ENCODE measurements at places on chromosomes 1 and 21. TPM values are rescaled to one million over a fixed set of nuclear protein-coding genes. Genes with fewer than 3 reads are reported as not detected.
A peak's percentile ranks its signal among the peaks of the same experiment; 100 is the strongest.

The IL20 gene
- not detected for total RNA-seq

The PRAMEF4 gene
- total RNA-seq = not detected

DNA sequence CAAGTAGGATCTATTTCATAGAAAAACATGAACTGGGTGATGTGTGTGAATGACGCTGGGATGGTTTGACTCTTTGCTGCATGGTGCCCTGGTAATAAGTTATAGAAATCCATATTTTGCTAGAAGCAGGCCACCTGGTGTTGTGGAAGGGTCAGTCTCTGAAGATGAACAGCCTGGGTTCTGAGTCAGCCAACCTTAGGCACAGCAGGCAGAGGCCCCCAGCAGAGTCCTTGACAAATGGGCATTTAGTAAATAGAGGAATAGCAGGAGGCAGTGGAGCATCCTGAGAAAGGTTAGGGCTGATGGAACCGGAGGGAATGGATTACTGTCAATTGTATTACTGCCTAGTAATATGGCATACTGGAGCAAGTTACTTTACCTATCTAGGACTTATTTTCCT lies 20.9 kb downstream of the FGGY start:
- no peaks in the 10 kb centered on the region for H3K36me3 ChIP-seq
- H3K4me3 ChIP-seq = no peak overlapping the region
- no peak overlapping the region for H3K27ac ChIP-seq
- H3K27me3 ChIP-seq = no peaks in the 10 kb centered on the region
- DNase-seq = no peak

DNA sequence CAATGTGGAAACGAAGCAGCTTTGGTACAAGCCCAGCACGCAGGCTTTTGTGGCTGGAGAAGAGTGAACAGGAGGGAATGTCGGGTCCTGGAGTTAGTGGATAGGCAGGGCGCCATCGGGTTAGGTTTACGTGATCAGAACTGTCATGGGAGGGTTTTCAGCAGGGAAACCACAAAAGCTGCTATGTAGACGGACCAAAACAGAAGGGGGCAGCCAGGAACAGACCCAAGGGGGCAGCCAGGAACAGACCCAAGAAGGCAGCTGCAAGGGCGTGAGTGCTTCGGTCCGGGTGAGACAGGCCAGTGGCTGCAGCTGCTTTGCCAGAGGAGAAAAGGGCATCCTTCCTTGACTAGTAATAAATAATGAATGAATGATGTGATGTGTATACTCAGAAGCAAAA lies 77.5 kb upstream of the KIF1B start:
- no peaks in the 10 kb centered on the region for H3K27me3 ChIP-seq
- no peak overlapping the region for H3K4me3 ChIP-seq
- H3K36me3 ChIP-seq = peaks cover 12% of the 10 kb centered on the region
- no peak overlapping the region for H3K27ac ChIP-seq
- no peaks in the 10 kb centered on the region for H3K4me1 ChIP-seq

GRCh38 chr1:172745014-172745413 lies 86.1 kb downstream of the FASLG start:
- no peak overlapping the region for H3K27ac ChIP-seq
- H3K36me3 ChIP-seq = no peaks in the 10 kb centered on the region
- H3K27me3 ChIP-seq = no peaks in the 10 kb centered on the region
- H3K4me3 ChIP-seq = no peak overlapping the region

DNA sequence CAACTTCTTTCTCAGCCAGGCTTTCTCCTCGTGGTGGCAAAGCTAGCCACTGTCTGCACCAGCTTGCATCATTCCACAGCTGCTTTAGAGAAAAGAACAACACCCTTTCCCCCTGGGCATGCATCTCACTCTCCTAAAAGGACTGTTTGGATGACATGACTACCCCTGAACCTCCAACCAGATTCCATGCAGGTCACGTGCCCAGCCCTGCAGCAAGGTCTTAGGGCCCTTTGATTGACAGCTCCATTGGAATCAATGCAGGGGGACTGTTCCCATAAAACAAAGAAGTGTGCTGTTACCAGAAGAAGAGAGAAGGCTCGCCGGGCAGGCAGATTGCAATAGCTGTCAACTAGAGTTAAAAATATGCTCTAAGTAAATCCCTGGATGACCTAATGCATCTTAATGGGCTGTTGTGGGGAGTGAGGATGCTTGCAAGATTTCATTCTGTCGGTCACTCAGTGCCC lies 24.4 kb downstream of the KCNA2 start:
- H3K4me3 ChIP-seq = no peak overlapping the region
- H3K27me3 ChIP-seq = no peaks in the 10 kb centered on the region
- H3K36me3 ChIP-seq = no peaks in the 10 kb centered on the region
- DNase-seq = no peak

DNA sequence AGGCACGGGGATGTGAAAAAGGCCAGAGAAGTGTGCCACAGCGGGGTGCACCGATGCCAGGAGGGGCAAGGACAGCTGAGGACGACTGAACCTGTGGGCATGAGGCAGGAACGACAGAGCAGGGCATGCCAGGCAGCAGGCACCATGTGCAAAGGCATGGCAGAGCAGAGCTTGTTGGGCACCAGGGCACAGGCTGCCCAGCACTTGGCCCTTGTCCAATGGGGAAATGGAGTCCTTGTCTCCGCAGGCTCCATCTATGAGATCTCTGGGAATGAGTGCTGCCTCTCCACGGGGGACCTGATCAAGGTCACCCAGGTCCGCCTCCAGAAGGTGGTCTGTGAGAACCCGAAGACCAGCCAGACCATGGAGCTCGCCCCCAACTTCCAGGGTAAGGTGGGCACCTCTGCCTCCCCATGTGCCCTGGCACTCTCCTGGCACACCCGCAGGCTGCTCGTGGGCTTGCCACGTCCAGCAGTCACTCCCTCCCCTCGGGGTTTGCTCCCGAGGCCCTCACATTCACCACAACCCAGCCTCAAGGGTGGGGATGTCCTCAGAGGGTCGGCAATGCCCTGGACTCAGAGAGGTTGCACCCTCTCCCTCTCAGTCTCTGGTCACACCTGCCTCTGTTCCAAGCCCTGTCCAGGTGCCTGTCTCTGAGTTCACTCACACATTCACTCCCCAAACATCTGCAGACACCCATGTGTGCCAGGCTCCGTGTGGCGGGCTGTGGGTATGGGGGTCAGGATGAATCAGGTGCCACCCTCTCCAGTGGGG lies 4.2 kb downstream of the THEMIS2 start:
- peaks cover 13% of the 10 kb centered on the region for H3K36me3 ChIP-seq
- H3K4me3 ChIP-seq = no peak overlapping the region
- H3K4me1 ChIP-seq = peaks cover 25% of the 10 kb centered on the region
- H3K27ac ChIP-seq = peak overlapping the region; percentile 33
- DNase-seq = no peak

- no peak overlapping the region for H3K27ac ChIP-seq
- H3K27me3 ChIP-seq = no peaks in the 10 kb centered on the region
- no peak for DNase-seq
- peaks cover 21% of the 10 kb centered on the region for H3K36me3 ChIP-seq
- H3K4me3 ChIP-seq = no peak overlapping the region
Measured at GRCh38 chr1:75731881-75732280, 7.4 kb downstream of the ACADM start.

DNA sequence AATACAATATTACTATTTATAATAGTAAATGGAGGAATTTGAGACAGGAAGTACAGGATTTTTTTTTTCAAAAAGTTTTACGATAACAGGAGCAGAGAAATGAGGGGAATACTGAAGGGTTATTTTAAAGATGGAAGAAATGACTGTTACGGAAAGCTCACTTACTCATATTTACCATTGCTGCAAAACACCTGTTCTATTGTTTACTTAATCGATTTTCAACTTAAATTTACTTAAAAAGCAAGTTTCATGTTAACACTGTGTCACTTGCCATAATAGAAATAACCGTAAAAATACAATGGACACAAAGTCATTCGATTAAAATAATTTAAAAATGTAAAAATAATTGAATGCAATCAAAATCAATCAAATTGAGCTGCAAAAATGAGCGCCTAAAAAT lies 3.4 kb upstream of the EXO1 start:
- no peak overlapping the region for H3K27ac ChIP-seq
- peaks cover 3% of the 10 kb centered on the region for H3K36me3 ChIP-seq
- no peaks in the 10 kb centered on the region for H3K27me3 ChIP-seq
- no peak for DNase-seq
- peaks cover 12% of the 10 kb centered on the region for H3K4me1 ChIP-seq

DNA sequence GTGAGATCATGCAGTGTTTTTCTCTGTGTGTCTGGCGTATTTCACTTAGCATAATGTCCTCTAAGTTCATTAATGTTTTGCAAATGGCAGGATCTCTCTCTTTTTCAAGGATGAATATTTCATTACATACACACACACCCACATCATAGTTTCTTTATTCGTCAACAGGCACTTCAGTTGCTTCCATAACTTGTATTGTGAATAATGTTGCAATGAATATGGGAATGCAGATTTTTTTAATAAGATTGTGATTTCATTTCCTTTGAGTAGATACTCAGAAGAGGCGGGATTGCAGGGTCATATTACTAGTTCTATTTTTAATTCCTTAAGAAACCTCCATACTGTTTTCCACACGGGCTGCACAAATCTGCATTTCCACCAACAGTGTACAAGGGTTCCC lies 134.0 kb downstream of the CLEC20A start:
- no peaks in the 10 kb centered on the region for H3K27me3 ChIP-seq
- no peaks in the 10 kb centered on the region for H3K4me1 ChIP-seq
- DNase-seq = no peak
- no peaks in the 10 kb centered on the region for H3K36me3 ChIP-seq
- H3K27ac ChIP-seq = no peak overlapping the region

- DNase-seq = no peak
- no peak overlapping the region for H3K4me3 ChIP-seq
- H3K36me3 ChIP-seq = no peaks in the 10 kb centered on the region
- no peak overlapping the region for H3K27ac ChIP-seq
- peaks cover 10% of the 10 kb centered on the region for H3K4me1 ChIP-seq
Measured at GRCh38 chr1:205777994-205778393, 2.7 kb upstream of the RAB29 start.

DNA sequence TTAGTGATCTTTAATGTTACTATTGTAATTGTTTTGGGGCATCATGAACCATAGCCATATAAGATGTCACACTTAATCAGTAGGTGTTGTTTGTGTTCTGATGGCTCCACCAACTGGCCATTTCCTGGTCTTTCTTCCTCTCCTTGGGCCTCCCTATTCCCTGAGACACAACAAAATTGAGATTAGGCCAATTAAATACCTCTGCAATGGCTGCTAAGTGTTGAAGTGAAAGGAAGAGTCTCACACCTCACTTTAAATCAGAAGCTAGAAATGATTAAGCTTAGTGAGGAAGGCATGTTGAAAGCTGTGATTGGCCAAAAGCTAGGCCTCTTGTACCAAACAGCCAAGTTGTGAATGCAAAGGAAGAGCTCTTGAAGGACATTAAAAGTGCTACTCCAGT lies 30.7 kb downstream of the PPP2R5A start:
- H3K27me3 ChIP-seq = no peaks in the 10 kb centered on the region
- no peaks in the 10 kb centered on the region for H3K36me3 ChIP-seq
- no peaks in the 10 kb centered on the region for H3K4me1 ChIP-seq
- no peak overlapping the region for H3K4me3 ChIP-seq
- no peak for DNase-seq
- no peak overlapping the region for H3K27ac ChIP-seq

GRCh38 chr1:24348196-24348595 lies 29.0 kb downstream of the GRHL3 start:
- DNase-seq = no peak
- H3K4me1 ChIP-seq = no peaks in the 10 kb centered on the region
- no peaks in the 10 kb centered on the region for H3K36me3 ChIP-seq
- no peaks in the 10 kb centered on the region for H3K27me3 ChIP-seq
